ENCODE measurements at places on chromosomes 5 and 9.

GRCh38 chr5:61815339-61815738 is 483.3 kb downstream of the ZSWIM6 start:
- peaks cover 8% of the 10 kb centered on the region for H3K27me3 ChIP-seq
- no peak for DNase-seq
- H3K36me3 ChIP-seq = no peaks in the 10 kb centered on the region
- H3K27ac ChIP-seq = no peak overlapping the region
- no peak overlapping the region for H3K4me3 ChIP-seq

GRCh38 chr5:8756498-8757084 is 789.3 kb downstream of the SEMA5A start:
- H3K4me3 ChIP-seq = no peak overlapping the region
- no peaks in the 10 kb centered on the region for H3K36me3 ChIP-seq
- H3K27me3 ChIP-seq = no peaks in the 10 kb centered on the region
- no peak overlapping the region for H3K27ac ChIP-seq
- no peaks in the 10 kb centered on the region for H3K4me1 ChIP-seq

DNA sequence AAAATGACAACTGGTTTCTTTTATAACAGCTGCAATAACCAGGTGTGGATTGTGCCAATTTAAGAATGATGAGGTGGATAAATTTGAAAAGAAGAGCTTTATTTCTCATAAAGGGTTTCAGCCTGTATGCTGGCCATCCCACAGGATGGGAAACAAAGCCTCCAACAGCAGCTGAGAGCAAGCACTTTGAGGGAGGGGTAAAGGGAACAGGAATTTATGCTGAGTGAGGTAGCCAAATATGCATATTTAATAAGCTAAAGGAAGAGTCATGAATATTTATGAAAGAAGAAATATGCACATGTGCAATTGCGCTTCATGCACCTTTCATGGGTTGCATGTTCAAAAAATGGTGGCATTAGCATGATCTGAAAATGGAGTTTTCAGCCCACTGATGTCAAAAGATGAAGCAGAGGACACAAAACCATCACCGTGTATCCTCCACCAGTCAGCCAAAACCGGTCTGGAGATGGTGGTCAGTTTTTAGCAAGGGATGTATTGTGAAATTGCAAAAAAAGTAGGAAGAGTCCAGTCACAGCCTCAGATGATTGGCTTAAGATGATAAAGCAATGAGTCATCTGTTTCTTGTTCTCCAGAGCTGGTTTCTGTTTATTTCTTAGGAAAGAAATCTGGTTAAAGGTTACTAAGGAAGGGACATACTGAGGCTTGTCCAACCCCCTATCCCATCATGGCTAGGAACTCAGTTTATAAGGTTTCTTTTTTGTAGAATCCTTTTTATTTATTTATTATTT is 47.9 kb downstream of the DEPDC1B start:
- no peaks in the 10 kb centered on the region for H3K27me3 ChIP-seq
- no peak overlapping the region for H3K4me3 ChIP-seq
- H3K36me3 ChIP-seq = no peaks in the 10 kb centered on the region
- H3K27ac ChIP-seq = no peak overlapping the region
- DNase-seq = no peak

GRCh38 chr5:159764283-159765134 is 151.8 kb upstream of the ADRA1B start:
- peak overlapping the region; percentile 57 for H3K27ac ChIP-seq
- H3K36me3 ChIP-seq = no peaks in the 10 kb centered on the region
- no peak overlapping the region for H3K4me3 ChIP-seq
- H3K4me1 ChIP-seq = peaks cover 4% of the 10 kb centered on the region
- no peak for DNase-seq

GRCh38 chr5:56335212-56335611 is 102.1 kb upstream of the ANKRD55 start:
- H3K27me3 ChIP-seq = no peaks in the 10 kb centered on the region
- no peak for DNase-seq
- no peak overlapping the region for H3K27ac ChIP-seq
- H3K4me3 ChIP-seq = no peak overlapping the region
- H3K36me3 ChIP-seq = no peaks in the 10 kb centered on the region

- H3K4me1 ChIP-seq = no peaks in the 10 kb centered on the region
- no peaks in the 10 kb centered on the region for H3K27me3 ChIP-seq
- no peak for DNase-seq
- no peak overlapping the region for H3K4me3 ChIP-seq
- H3K27ac ChIP-seq = no peak overlapping the region
Measured at GRCh38 chr9:13719446-13719845, 440.0 kb upstream of the MPDZ start.

GRCh38 chr5:179858241-179858585 is 404 bp downstream of the MRNIP start:
- no peaks in the 10 kb centered on the region for H3K27me3 ChIP-seq
- H3K4me1 ChIP-seq = peaks cover 36% of the 10 kb centered on the region
- H3K27ac ChIP-seq = peak overlapping the region; percentile 87

GRCh38 chr5:140049205-140049604 is 6.1 kb upstream of the NRG2 start:
- DNase-seq = no peak
- H3K27ac ChIP-seq = peak overlapping the region; percentile 73
- H3K36me3 ChIP-seq = no peaks in the 10 kb centered on the region
- H3K27me3 ChIP-seq = peaks cover 19% of the 10 kb centered on the region

- no peaks in the 10 kb centered on the region for H3K27me3 ChIP-seq
- no peak for DNase-seq
Measured at GRCh38 chr5:34735491-34736426, 79.6 kb downstream of the RAI14 start.

- peaks cover 12% of the 10 kb centered on the region for H3K4me1 ChIP-seq
- peak overlapping the region; percentile 57 for H3K27ac ChIP-seq
- H3K4me3 ChIP-seq = no peak overlapping the region
- no peak for DNase-seq
- no peaks in the 10 kb centered on the region for H3K36me3 ChIP-seq
Measured at GRCh38 chr9:98908897-98909634, 34.6 kb upstream of the COL15A1 start.

GRCh38 chr9:96665789-96666188 is 10.7 kb upstream of the PRXL2C start:
- DNase-seq = no peak
- no peaks in the 10 kb centered on the region for H3K4me1 ChIP-seq
- no peak overlapping the region for H3K27ac ChIP-seq
- peaks cover 3% of the 10 kb centered on the region for H3K27me3 ChIP-seq

GRCh38 chr9:71683598-71684235 is 84.6 kb downstream of the CEMIP2 start:
- peaks cover 29% of the 10 kb centered on the region for H3K4me1 ChIP-seq
- no peaks in the 10 kb centered on the region for H3K27me3 ChIP-seq
- peak overlapping the region; percentile 29 for H3K27ac ChIP-seq
- no peak overlapping the region for H3K4me3 ChIP-seq
- peaks cover 21% of the 10 kb centered on the region for H3K36me3 ChIP-seq

GRCh38 chr5:170095646-170096045 is 10.1 kb upstream of the FOXI1 start:
- H3K27ac ChIP-seq = no peak overlapping the region
- H3K4me1 ChIP-seq = peaks cover 23% of the 10 kb centered on the region
- H3K4me3 ChIP-seq = no peak overlapping the region

GRCh38 chr9:118563677-118564076 is 805.6 kb downstream of the BRINP1 start:
- H3K36me3 ChIP-seq = no peaks in the 10 kb centered on the region
- H3K4me3 ChIP-seq = no peak overlapping the region
- DNase-seq = no peak
- no peaks in the 10 kb centered on the region for H3K27me3 ChIP-seq
- no peaks in the 10 kb centered on the region for H3K4me1 ChIP-seq

- H3K27ac ChIP-seq = no peak overlapping the region
- DNase-seq = no peak
Measured at GRCh38 chr5:81965524-81965923, 6.3 kb upstream of the ATG10 start.

DNA sequence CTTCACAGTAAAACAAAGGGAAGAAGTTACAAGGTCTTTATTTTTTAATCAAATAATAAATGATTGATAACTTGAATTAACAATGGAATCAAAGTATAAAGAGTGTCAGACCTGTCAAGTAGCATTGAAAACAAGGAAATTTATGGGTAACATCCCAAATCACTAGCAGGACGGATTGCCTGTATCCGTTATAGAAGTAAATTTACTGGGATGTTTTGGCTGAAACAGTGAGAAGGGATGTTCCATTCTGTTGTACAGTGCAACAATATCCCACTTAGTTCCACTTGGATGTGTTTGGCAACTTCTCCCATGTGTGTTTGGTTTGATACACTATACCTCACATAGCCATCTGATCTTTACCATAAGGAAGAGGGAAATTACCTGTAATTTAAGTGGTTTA is 421.0 kb upstream of the CHD1 start:
- DNase-seq = no peak
- H3K27ac ChIP-seq = no peak overlapping the region
- H3K4me1 ChIP-seq = no peaks in the 10 kb centered on the region

All from spleen (tissue), 13 donors.